ENCODE measurements at places on chromosomes 6 and 20.
A peak's percentile ranks its signal among the peaks of the same experiment; 100 is the strongest.

- DNase-seq: no peak
These were observed 74.9 kb downstream of the ANKEF1 start for GRCh38 chr20:10109641-10110040.

GRCh38 chr6:11774426-11774825 is 4.2 kb downstream of the ADTRP start:
- DNase-seq: no peak

DNA sequence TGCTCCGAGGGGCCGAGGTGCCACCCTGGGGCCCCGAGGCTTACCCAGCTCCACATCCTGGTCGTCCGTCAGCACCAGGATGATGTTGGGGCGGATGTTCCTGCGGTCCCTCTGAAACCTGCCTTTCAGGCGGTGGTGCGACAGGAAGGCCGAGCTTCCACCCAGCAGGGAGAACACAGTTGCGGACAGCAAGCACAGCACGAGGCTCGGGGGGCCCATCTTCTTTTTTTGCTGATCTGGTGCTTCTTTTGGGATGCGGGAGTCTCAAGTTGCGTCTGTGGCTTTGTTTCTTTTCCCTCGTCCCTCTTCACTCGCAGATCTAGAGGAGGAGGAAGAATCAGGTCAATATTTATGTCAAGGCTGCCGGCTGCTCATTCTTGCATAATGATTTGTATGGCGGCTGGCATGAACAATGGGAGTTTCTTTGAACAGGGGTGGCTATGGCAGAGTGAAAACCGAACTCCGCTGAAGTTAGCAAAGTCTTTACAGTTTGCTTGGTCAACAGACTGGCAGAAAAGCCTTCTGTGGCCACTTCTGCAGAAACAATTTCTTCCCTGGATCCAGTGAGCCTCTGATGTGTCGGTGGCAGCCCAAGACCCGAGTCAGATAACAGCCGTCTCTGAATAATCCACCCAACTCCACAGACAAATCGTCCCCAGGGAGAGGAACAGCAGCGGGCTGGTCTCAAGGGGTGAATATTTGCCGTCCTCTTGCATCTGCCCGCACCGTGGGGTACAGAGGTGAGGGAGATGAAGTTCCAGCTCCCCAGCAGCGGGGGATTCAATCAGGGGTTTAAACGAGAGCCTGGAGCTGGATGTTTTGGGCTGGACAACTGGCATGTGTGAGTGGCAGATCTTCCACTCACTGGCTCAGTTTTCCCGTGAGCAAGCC is 27.9 kb downstream of the SULF2 start:
- DNase-seq: no peak

GRCh38 chr20:19648024-19648423 is 110.0 kb upstream of the RIN2 start:
- no peak for DNase-seq

GRCh38 chr6:17899491-17899890 is 87.9 kb downstream of the KIF13A start:
- no peak for DNase-seq

- no peak for DNase-seq
These were observed 74.6 kb downstream of the SULF2 start for GRCh38 chr20:47710665-47711045.

DNA sequence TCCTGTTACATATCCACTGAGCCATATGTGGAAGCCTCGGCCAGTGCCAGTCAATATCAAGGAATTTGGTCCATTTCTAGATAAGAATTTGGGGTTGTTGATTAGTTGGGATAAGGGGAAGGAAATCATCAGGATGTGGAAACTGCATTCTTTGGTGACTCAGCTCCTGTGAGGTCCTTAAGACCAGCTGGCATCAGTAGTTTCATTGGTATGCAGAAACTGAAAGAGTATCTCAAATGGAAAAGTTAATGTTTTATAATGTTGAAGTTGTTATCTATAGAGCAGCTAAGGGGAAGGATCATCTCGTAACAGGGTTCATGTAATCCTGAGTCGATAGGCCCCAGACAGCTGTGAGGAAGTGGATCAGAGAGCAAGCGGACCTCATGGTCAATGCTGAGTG is 87.9 kb upstream of the PRND start:
- peak; percentile 86 for DNase-seq

- peak; percentile 17 for DNase-seq
These were observed 33.1 kb upstream of the CNKSR3 start for GRCh38 chr6:154543628-154544027.

DNA sequence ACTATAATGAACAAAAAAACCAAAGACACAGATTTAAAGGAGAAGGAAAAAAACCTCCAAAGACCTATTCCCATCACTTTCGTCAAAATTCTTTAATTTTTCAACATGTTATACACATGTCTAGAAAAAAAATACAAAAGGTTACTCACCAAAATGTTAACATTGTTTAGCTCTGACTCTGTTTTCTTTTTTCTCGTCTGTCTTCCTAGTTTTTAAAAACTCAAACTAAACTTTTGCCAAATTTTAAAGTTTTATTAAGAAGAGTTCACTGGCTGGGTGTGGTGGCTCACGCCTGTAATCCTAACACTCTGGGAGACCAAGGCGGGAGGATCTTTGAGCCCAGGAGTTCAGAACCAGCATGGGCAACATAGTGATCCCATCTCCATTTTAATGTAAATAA is 10.8 kb downstream of the MCUR1 start:
- DNase-seq: peak; percentile 12

GRCh38 chr20:46304361-46304760 is 3.9 kb downstream of the CDH22 start:
- no peak for DNase-seq

GRCh38 chr6:73580247-73581149 is 59.7 kb upstream of the EEF1A1 start:
- peak; percentile 98 for DNase-seq

GRCh38 chr20:44664131-44664530 is 12.6 kb upstream of the ADA start:
- DNase-seq: no peak

DNA sequence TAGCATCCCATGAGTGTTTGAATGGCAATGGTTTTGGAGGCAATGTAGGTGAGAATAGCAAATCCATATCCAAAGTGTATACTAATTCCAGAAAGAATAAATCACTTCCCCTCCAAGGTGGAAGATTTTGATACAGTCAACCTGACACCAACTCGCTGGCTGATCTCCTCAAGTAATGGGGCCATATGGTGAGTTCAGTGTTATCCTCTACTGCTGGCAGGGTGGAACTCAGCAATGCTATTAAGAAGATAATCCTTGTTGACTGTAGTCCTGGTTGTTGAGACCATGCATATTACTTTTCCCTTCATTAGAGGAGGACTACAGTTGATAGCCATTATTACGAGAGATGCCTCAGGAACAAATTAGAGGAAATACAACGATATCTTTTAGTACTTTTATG is 17.8 kb upstream of the HLA-DQB1 start:
- DNase-seq: no peak

- no peak for DNase-seq
These were observed 238.7 kb downstream of the CDH4 start for GRCh38 chr20:61490721-61491120.

DNA sequence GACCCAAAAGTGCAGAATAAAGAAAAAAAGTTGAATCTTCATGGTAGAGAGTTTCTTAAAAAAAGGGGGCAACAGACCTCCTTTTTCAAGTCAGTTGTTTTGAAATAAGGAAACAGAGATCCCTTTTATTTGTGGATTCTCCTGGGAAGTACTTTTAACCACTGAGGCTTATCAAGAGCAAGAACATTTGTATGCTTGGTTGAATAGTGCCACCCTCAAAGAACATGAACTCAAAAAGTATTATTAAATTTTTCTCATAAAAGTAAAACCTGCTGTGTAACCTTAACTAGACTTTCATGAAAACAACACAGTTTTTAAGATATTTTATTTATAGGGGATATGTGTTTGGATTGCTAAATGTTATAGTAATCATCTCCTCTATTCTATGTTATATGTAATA is at the start of gene DEFB110:
DEFB110 (minus strand) TSS at position 101 of the 400 bp plus-strand sequence; CDS start at position 42, 59 bp downstream.
- no peak for DNase-seq

Data from fibroblast of skin of right quadriceps (primary cell).